ENCODE measurements at places on chromosomes 5 and 9. TPM values are rescaled to one million over a fixed set of nuclear protein-coding genes. Genes with fewer than 3 reads are reported as not detected.

HBEGF gene
- total RNA-seq = 206 TPM

SPINK7 gene
- 37.3 TPM for total RNA-seq

MYORG gene
- 14.1 TPM for total RNA-seq

ANKRD31 gene
- total RNA-seq = 0.34 TPM

N4BP3 gene
- 5.8 TPM for total RNA-seq

CAMK4 gene
- total RNA-seq = 0.07 TPM

SARDH gene
- total RNA-seq = not detected

PGM5 gene
- total RNA-seq = not detected

C5orf52 gene
- total RNA-seq = not detected

FAM163B gene
- not detected for total RNA-seq

CCL27 gene
- 0.34 TPM for total RNA-seq

FLT4 gene
- not detected for total RNA-seq

ADGRD2 gene
- 0.34 TPM for total RNA-seq

NIPAL4 gene
- 39.0 TPM for total RNA-seq

CDKN2B-AS1 gene
- 1.9 TPM for total RNA-seq

STPG3 gene
- total RNA-seq = not detected

SLC9A3 gene
- total RNA-seq = 1.0 TPM

PURA gene
- 14.2 TPM for total RNA-seq

OR13D1 gene
- total RNA-seq = not detected

PDZD2 gene
- total RNA-seq = 11.5 TPM

HOMER1 gene
- total RNA-seq = 42.8 TPM

CACNA1B gene
- total RNA-seq = not detected

MYMK gene
- not detected for total RNA-seq

PLCXD3 gene
- total RNA-seq = not detected

LHX3 gene
- not detected for total RNA-seq

IL9 gene
- not detected for total RNA-seq

MOB3B gene
- total RNA-seq = 0.68 TPM

CDC20B gene
- under 0.01 TPM for total RNA-seq

CDC14B gene
- 18.4 TPM for total RNA-seq

C1QTNF2 gene
- total RNA-seq = 0.07 TPM

OR1J2 gene
- total RNA-seq = not detected

CFAP77 gene
- total RNA-seq = not detected

IFNA13 gene
- not detected for total RNA-seq

FGD3 gene
- total RNA-seq = 0.34 TPM

SLC36A2 gene
- not detected for total RNA-seq

SERF1A gene
- 2.3 TPM for total RNA-seq

DNM1 gene
- 2.6 TPM for total RNA-seq

NELFB gene
- 66.1 TPM for total RNA-seq

ECSCR gene
- total RNA-seq = not detected

All from nasal cavity respiratory epithelium epithelial cell of viscerocranial mucosa (primary cell).